ENCODE measurements at places on chromosomes 2 and 18.
A peak's percentile ranks its signal among the peaks of the same experiment; 100 is the strongest.

- no peak for DNase-seq
Observed at GRCh38 chr18:63137999-63138435, 181.6 kb downstream of the BCL2 start.

- DNase-seq: no peak
Observed at GRCh38 chr2:142723236-142723635, 154.2 kb upstream of the KYNU start.

DNA sequence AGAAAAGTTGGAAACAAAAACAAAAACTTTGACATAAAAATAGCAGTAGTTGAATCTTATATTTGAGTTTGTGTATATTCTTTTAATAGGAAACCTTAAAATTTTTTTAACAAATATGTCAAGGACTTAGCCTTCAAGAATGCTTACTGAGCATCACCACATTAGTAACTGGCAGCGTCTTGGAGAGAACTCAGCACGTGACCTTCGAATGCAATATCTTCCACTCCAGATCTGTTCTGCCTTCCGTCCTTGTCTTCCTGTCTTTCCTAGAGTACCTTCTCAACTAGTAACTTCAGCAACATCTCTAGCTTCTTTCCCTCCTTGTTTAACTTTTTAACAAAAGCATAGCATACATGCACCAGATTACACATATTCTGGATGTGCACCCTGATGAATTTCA is 972 bp downstream of the RSAD2 start:
- no peak for DNase-seq

GRCh38 chr18:35515460-35516130 is 17.8 kb upstream of the INO80C start:
- no peak for DNase-seq

- no peak for DNase-seq
Observed at GRCh38 chr2:234691968-234692955, 195.4 kb upstream of the ARL4C start.

GRCh38 chr2:1736997-1737480 is 7.3 kb downstream of the PXDN start:
- DNase-seq: no peak

DNA sequence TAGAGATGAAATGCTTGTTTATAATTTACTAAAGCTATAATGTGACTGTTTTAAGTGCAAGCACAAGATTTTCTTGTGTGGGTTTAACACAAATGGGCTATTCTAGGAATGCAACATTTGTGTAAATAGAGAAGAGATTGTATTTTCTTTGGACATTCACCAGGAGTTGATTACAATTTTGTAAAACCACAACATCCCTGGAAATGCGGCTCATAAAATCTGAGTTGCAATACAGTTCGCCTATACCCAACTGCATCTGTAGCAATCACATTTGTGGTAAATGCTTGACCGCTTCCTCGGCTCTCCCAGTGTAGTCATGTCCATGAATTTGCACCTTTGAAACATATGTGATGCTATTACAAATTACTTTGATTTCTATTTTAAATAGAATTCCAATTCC is 348.7 kb upstream of the CDH20 start:
- DNase-seq: no peak

- no peak for DNase-seq
Observed at GRCh38 chr2:40803900-40804299, 352.0 kb upstream of the SLC8A1 start.

- peak; percentile 56 for DNase-seq
Observed at GRCh38 chr18:2036086-2036485, 535.2 kb downstream of the METTL4 start.

GRCh38 chr2:172094294-172095145 is 8.2 kb downstream of the DLX2 start:
- DNase-seq: no peak

DNA sequence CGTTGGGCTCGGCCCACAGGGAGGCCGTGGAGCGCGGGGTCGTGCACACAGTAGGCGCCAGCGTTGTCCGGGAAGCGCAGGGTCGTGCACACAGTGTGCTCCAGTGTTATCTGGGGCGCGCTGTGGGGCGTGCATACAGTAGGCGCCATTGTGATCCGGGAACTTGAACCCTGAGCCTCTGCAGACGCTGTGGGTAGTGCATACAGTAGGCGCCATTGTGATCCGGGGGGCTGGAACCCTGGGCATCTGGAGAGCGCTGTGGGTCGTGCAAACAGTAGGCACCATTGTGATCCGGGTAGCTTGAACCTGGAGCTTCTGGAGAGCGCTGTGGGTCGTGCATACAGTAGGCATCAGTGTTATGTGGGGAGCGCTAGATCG is 793 bp downstream of the ZNF236 start:
- no peak for DNase-seq

- DNase-seq: no peak
Observed at GRCh38 chr18:69397096-69397495, 3.6 kb upstream of the DOK6 start.

DNA sequence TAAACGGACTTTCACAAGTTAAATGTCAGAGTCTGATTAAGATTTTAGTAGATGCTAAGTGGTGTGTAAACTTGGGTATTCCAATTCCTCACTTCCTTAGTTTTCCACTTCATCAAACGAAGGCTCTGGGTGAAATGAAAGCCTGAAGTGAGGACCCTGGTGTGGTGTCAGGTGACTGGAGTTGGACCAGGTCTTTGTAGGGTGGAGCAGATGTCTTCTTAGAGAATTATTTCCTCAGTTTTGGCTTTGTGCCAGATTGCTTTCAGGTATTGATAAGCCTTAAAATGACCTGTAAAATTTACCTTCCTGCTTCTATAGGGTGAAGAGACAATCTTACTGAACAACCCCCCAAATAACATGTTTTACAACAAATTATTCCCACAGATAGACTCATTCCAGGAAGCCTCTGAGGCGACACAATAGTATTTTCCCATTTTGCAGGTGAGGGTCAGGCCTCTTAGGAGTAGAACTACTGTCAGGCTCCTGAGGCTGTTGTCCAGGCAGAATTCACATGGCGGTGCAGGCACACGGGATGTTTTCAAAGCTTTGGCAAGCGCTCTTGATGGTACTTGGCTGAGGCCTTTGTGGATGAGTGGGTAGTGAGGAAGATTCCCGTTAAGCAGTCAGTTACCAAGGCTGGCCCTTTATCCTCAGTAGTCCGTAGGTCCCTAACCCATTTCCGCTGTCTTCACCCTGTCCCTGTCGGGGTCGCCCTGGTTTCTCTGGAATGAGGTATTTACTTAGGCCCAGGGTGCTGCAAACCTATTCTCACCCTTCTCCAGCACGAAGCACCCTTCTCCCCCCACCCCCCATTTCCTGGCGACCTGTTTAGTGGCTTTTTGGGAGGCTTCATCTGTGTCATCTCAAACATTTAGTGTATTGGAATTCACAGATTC is 6.6 kb downstream of the RPS7 start:
- no peak for DNase-seq

DNA sequence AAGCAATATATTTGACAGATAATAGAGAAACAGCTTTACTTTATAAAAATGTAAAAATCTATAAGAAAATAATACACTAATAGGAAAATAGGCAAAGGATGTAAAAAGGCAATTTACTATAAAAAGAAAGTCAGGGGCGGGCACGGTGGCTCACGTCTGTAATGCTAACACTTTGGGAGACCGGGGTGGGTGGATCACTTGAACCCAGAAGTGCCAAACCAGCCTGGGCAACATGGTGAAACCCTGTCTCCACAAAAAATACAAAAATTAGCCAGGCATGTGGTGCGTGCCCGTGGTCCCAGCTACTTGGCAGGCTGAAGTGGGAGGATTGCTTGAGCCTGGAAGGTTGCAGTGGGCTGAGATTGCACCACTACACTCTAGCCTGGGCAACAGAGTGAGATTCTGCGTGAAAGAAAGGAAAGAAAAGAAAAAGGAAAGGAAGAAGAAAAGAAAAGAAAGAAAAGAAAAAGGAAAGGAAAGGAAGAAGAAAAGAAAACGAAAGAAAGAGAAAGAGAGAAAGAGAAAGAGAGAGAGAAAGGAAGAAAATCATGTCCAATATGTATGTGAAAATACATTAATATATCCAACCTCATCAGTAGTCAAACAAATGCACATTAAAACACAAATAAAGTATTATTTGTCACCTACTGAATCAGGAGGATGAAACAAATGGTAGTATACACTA is 65.1 kb downstream of the ADD2 start:
- DNase-seq: no peak

DNA sequence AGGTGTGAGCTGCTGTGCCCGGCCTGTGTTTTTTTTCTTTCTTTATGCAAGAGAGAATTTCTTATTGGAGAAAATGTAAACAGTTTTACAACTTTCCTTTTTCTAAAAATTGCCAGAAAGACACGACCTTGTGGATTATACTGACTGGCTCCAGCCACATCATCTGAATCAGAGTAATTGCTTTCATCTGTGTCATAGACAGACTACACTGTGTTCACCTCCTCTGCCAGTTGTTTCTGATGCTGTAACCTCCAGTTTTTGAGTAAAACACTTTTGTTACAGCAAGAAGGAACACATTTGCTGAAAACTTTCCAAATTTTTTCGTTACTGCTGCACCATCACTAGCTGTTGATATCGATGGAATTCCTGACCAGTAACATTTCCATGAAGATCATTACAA is 43.9 kb upstream of the PLEKHM3 start:
- DNase-seq: no peak

DNA sequence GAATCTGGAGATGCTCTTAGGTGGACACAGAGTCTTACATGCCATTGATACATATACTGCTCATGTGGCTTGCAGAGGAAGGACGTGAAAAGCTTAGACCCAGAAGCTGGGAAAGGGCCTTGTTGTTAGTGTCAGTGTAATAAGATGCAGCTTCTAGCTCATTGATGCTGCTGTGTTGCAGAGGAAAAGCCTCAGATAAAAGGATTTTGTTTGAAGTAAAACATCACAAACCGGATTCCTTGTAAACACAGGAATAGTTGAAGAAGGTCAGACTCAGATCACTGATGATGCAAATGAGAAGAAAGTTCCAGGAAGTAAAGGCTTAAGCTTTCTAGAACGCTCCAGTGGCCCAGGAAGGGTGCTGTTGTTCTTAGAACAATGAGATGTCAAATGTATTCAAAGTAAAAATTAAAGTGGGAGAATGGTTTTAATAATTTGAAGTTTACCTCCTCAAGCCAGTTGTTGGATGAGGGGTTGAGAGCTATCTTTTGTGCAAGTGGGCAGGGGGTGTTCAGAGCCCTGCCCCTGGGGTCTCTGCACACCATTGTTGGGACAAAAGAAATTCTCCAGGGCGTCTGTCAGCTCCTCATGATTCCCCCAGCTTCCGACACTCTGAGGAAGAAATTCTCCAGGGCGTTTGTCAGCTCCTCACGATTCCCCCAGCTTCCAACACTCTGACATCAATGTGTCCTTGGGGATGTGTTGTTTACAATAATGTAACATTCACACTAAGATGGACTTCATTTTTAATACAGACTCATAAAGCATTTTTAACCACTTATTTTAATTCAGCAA is 61.3 kb upstream of the CHMP1B start:
- DNase-seq: no peak

GRCh38 chr2:206211657-206212255 is 52.1 kb downstream of the EEF1B2 start:
- DNase-seq: peak; percentile 69

DNA sequence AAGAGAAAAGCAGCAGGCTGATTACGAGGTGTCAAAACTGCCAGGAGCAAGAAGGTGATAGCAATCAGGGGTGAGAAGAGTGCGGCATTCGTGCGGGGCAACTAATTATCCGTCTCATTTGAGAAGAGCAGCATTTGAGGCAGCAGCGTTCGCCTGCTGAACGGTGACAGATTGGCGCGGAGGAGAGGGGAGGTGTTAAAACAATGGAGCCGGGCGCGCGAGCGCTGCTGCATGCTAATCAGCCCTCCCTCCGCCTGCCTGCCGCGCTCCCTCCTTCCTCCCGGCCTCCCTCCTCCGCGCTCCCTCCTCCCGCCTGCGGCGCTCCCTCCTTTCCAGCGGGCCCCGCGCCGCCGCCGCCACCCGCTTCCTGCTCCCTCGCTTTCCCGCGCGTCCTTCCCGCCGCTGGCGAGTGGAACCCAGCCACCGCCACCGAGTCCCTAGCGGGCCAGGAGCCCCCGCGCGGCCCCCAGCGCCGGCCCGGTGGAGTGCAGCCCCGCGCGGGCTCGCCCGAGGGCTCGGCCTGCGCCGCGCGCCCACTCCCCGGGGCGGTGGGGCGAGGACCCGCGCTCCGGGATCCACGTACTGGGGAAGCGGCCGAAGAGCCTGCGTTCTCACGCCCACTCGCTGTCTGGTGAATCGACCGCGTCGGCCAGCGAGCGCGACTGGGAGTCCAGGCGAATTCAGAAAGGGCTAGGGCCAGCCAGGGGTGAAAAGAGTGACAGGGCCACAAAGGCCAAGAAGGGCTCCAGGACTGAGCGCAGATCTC is 69.5 kb upstream of the PSMD14 start:
- DNase-seq: peak; percentile 30

- no peak for DNase-seq
Observed at GRCh38 chr2:47056868-47057686, 98.0 kb downstream of the STPG4 start.

DNA sequence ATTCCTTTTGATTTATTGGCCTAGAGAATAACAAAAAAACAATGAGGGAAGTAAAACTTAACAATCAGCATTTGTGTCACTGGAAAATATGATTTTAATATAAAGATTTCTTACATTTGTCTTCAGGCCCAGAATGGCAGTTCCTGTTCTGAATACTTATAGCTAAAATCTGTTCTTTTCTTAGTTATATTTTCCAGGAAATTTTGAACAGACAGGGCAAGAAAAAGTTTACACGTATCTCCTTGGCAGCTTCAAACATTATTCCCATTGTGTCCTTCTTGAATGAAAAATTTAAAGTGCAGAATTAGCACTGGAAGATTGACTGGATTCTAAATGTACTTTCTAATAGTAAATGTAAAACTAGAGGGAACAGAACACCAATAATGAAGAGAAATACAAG is 1454.0 kb upstream of the PIK3C3 start:
- no peak for DNase-seq

DNA sequence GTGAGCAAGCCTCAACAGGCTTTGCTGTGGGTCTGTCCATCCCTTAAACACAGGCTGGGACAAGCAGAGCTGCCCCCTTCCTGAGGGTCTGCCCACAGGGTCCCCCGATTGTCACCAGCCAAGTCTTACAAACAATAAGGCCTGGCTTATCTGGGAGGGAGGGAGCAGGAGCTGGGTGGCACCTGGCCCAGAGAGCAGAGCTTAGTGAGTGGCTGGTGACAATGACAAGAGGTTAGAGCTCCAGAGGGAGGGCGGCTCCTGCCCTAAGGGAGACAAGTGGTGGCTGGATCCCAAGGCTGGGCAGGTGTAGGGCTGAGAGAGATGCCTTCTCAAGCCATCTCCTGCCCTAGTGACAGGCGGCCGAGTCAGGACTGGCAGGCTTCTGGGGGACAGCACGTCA is 125.5 kb downstream of the KLHL29 start:
- no peak for DNase-seq

- no peak for DNase-seq
Observed at GRCh38 chr2:230910546-230911177, 14.4 kb downstream of the GPR55 start.

DNA sequence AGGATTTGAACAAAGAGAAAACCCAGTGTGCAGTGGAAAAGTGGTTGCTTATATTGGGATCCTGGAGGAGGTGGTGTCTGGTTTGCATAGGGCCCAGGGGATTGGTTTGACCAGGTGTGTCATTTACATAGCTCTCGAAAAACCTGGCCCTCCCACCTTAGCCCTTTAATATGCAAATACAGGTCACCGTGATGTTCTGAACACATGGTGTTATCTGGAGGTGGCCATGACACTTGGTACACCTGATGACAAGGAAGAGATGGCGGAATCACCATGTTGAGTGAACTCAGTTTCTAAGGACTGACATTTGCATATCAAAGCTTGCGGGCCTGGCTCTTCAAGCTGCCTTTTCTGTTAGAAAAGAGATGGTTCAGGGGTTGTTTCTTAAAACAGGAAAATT is 2.3 kb upstream of the NAPG start:
- DNase-seq: no peak

GRCh38 chr18:14944838-14945237 is 196.9 kb downstream of the ANKRD30B start:
- DNase-seq: no peak

GRCh38 chr2:30039101-30039500 is 107.7 kb upstream of the YPEL5 start:
- no peak for DNase-seq
